ENCODE measurements at places on chromosomes 13 and 19.

DNA sequence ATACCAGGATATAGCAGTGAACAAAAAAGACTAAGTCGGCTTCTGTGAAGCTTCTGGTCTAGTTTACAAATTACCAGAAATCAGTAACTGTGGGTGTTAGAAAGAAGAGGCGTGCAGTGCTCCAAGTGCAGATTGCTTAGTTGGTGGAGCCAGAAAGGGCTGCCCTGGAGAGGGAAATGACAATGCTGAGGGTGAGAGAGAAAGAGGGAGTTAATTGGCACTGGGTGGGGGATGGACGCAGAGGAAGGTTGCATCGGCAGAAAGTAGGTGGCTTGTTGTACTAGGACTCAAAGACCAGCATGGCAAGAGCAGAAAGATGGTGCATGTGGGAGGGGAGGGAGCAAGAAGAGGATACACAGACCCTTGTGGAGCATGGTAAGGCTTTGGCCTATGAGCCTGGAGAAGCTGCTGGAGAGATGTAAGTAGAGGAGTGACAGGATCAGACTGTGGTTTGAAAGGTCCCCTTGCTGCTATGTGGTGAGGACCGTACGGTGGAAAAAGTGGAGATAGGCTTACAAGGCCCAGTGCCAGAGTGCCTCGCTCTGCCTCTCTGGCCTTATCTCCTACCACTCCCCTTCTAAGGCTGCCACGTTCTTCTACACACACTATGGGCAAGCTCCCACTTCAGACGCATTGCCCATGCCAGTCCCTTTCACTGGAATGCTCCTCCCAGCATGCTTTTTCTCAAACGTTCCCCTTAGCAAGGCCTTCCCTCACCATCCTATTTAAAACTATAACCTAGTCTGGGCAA, 13.5 kb downstream of the SMG9 start:
- no peak for DNase-seq

DNA sequence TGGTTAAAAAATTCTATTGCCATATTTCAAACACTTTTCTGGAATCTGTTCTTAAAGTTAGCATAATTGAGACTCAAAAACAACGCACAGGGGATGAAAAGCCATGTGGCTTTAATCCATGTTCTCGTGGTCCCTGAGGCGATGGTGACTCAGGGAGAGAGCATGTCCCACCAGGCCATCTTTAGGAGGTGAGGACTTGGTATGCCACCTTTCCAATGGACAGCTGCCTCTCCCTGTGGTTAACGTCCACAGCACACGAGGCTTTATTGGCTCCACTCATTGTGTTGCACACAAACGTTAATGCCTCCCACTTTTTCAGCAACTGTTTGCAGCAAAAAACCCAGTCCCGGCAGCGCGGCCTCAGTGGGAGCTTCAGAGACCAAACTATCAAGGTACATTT, 51.4 kb downstream of the EFNB2 start:
- DNase-seq = no peak

DNA sequence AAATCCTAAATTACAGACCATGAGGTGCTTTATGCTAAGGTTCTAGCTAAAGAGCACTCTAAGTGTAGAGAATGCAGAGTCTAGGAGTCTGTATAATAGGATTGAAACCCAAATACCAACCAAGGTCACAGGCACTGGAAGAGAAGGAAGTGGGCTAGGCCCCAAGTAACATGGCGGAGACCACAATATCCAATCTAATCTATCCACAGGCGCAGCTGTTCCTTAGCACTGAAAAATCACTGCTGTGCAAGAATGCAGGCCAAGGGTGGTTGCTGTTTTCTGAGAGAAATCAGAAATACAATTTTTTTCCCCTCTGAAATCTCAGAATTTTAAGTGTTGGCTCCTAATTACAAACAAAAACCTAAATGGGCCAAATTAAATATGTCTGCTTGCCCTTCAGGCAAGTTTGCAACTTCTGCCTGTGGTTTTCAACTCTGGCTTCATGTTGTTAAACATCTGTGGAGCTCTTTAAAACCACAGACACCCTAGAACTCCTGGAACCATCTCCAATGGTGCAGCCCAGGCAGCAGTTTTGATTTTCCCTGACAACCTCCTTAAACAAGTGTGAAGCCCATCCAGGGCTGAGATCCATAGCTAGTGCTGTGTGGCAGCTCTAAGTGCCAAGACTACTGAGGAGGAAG, 6.1 kb downstream of the RANBP3 start:
- DNase-seq = no peak

GRCh38 chr13:82713687-82714405, 1168.4 kb downstream of the SLITRK1 start:
- DNase-seq = peak; percentile 21

DNA sequence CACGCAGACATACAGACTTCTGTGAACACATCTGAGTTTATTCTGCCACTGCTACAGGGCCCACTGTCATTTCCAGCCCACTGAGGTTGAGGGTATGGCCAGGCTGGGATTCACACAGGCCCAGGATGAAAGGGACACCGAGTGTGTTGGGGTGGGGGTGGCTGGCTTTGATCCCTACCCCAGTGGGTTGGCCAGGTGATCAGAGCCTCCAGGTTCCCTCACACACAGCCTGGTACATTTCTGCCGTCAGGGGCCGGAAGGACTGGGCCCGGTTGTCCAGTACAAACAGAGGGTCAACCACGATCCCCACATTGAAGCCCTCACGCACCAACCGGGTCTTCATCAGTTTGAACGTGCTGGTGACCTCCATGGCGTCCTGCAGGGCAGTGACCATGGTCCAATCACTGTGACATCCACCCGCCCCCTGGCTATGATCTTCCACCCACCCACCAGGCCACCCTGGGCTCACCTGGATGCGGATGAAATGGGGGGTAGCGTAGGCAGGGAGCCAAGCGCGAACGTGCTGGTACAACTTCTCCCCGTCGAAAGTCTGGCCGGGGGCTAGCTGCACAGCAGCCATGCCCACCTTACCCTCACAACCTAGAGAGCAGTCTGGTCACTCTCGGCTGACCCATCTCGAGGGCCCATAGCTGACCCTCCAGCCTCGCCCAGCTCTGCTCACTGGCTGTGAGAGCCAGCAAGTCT, 13.3 kb downstream of the SLC27A5 start:
- no peak for DNase-seq

DNA sequence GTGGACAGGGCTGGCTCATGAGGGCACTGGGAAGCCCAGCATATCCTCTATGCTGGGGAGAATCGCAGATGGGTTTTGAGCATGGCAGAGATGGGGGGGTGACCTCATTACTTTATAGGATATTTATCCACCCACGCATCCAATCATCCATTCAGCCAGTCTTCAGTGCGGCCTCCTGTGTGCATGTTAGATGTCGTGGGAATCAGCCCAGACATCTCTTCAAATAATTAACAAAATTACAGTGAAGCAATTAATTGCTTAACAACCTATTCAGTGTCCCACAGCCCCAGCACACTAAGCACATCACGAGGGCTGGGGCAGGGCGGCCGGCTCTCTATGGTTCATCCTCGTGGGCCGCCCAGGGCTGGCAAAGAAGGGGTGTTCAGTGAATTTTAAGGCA, 21.6 kb downstream of the LIG1 start:
- DNase-seq = no peak

DNA sequence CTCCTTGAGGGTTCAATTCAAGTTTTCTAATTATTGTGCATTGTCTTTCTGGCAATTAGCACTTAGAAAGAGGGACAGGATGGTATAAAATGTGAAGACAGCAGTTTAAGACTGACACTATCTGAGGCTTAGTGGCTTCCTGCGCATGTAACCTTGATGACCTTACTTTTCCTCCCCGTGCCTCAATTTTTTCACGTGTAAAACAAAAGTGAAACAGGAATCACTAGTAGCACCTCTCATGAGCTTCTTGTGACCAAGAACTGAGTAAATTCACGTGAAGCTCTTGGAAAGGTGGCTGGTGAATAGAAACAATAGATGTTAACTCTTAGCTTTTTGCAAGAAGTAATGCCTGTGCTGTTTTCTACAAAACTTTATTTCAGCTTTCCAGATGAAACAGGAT, 233.9 kb downstream of the LMO7 start:
- no peak for DNase-seq

GRCh38 chr13:79870123-79870522, 389.2 kb downstream of the NDFIP2 start:
- no peak for DNase-seq

DNA sequence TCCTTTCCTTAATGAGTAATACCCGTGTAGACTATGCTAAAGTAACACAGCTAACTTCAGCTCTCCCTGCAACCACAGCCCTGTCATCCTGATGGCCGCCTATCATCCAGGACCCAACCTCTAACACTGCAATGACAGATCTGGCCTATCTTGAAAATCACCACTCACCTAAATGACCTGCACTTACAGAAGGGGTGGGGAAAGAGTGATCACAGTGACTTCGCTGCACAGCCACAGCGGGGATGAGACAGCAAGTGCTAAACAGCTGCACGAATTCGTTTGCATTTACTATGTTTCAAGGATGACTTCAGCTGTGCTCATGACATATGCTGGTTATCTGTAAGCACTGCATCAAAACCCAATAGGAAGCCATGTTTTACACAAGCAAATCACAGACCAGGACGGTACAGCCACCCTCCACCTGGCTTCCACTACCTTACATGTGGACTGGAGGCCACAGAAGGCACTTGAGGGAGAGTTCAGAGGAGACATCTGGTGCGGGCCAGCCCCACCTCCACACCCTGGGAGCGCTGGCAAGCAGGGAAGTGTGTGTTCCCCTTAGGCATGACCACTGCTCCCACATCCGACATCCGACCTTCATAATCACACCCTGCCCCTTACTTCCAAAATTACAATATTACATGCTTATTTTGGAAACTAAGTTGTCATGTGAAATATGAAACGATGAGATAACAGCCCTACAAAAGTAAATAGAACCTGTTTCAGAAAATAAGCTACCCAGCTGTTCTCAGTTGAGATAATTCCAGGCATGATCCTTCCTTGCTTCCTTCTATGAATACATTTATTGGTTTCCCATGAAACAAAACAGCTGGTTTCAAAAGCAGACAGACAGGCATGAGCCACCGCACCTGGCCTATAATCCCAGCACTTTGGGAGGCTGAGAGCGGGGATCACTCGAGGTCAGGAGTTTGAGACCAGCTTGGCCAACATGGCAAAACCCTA, 95.7 kb downstream of the STK24 start:
- DNase-seq = no peak

- DNase-seq = no peak
Measured at GRCh38 chr13:108225440-108225839, 7.2 kb downstream of the ABHD13 start.

DNA sequence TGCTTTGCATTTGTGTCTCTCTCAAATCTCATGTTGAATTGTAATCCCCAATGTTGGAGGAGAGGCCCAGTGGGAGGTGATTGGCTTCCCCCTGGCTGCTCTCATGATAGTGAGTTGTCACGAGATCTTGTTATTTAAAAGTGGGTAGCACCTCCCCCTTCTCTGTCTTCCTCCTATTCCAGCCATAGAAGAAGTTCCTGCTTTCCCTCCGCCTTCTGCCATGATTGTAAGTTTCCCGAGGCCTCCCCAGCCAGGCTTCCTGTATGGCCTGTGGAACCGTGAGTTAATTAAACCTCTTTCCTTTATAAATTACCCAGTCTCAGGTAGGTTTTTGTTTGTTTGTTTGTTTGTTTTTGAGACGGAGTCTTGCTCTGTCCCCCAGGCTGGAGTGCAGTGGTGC, 3.8 kb downstream of the LILRA4 start:
- no peak for DNase-seq

DNA sequence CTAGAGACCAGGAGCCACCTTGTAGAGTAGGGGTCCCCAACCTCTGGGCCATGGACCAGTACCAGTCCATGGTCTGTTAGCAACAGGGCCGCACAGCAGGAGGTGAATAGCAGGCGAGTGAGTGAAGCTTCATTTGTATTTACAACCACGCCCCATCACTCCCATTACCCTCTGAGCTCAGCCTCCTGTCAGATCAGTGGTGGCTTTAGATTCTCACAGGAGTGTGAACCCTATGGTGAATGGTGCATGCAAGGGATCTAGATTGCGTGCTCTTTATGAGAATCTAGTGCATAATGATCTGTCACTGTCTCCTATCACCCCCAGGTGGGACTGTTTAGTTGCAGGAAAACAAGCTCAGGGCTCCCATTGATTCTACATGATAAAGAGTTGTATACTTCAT, 303.6 kb downstream of the KCNRG start:
- DNase-seq = no peak

- DNase-seq = peak; percentile 25
Measured at GRCh38 chr13:110616103-110617101, 1.1 kb downstream of the NAXD start.

DNA sequence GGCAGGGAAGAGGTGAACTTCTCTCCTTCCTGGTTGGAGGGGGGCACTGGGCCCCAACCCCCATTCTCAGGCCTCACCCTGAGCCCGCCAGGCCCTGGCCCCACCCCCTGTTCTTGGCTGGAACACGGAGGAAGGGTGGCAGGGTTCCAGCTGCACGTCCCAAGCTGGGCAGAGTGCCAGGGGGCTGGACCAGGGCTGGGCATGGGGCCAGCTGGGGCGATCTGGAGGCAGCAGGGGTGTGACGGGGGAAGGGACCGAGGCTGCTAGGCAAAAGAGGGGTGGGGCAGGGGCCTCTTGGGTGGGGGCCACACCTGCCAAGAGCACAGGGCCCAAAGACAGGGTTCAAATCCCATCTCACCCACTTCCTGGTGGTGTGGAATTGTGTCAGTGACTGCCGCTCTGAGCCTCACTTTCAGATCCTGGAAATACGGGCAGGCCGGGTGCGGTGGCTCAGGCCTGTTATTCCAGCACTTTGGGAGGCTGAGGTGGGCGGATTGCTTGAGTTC, 2.2 kb downstream of the HIF3A start:
- DNase-seq = peak; percentile 8

DNA sequence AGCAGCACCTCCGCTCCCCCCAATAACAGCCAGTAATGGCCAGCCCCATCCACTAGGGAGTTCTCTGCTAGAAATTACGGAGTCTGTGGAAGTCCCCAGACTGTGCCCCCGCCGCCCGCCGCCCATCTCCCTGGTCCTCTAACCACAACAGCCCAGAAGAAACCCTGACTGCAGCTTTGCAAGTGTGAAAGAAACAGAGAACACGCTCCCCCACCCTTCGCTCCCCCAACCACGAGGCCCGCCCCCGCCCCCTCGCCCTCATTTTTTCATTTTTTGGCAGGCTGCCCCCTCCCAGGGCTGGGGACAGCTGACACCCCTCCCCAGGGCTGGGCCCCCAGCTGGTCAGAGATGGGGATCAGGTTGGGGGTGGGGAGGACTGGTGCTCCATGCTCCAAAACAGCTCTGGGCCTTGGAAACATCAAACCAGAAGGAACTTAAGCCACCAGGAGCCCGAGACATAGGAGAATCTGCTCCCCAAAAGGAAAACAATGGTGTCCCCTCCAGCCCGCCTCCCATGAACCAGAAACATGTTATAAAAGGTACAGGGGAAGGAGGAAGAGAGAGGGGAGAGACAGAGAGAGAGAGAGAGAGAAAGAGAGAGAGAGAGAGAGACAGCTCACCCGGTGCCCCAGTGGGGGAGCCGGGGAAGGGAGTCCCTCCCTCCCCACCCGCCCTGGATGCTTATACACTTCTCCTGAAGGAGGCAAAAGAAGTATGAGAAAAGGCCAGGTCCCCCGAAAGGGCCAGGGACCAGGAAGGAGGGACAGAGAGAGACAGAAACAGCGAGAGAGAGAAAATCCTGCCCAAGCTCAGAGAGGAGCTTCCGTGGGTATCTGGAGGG, 29.8 kb upstream of the ASF1B start:
- no peak for DNase-seq

GRCh38 chr13:51331354-51331861, 8.1 kb upstream of the SERPINE3 start:
- no peak for DNase-seq

Data from GM04503 (cell line).